ENCODE measurements at places on chromosomes 5 and 9. TPM values are rescaled to one million over a fixed set of nuclear protein-coding genes. Genes with fewer than 3 reads are reported as not detected.

Gene IL17B
- not detected for total RNA-seq

Gene PCDHGA10
- total RNA-seq, result not detected

Gene PDE6A
- total RNA-seq, result 0.25 TPM

Gene UBE2QL1
- total RNA-seq, result 0.16 TPM

Gene SLC6A7
- not detected for total RNA-seq

Gene CDHR2
- total RNA-seq, result not detected

Gene PCDHB5
- total RNA-seq, result 1.4 TPM

Gene UBLCP1
- 35.2 TPM for total RNA-seq

Gene PCDHGB4
- total RNA-seq, result 0.87 TPM

Gene TLX3
- total RNA-seq, result not detected

Gene CDKN2A
- total RNA-seq, result 0.23 TPM

Gene ACOT12
- total RNA-seq, result not detected

Gene DBN1
- total RNA-seq, result 53.3 TPM

Gene NSG2
- not detected for total RNA-seq

Gene SLC25A48
- total RNA-seq, result not detected

Gene SPINK4
- not detected for total RNA-seq

Gene SLC25A2
- not detected for total RNA-seq

Gene IL5
- total RNA-seq, result not detected

Gene SNX24
- total RNA-seq, result 21.3 TPM

Gene PCDHGC4
- total RNA-seq, result not detected

Gene SLC4A9
- total RNA-seq, result not detected

Gene NOXA1
- total RNA-seq, result 1.5 TPM

Gene IL31RA
- total RNA-seq, result 1.4 TPM

Gene SERF1A
- total RNA-seq, result 2.0 TPM

Gene BSPRY
- total RNA-seq, result not detected

Gene GPR21
- not detected for total RNA-seq

Gene TCF7
- 14.9 TPM for total RNA-seq

Gene NIPAL4
- 14.1 TPM for total RNA-seq

Gene CRHBP
- total RNA-seq, result not detected

Gene LCN12
- 1.8 TPM for total RNA-seq

Gene PAPPA
- total RNA-seq, result 46.1 TPM

Gene MCIDAS
- 1.7 TPM for total RNA-seq

Gene PURA
- total RNA-seq, result 5.1 TPM

Gene CCDC171
- 0.55 TPM for total RNA-seq

Gene PARP8
- 0.07 TPM for total RNA-seq

Gene SUSD3
- 1.2 TPM for total RNA-seq
